Stimulated activated effector memory CD8-positive, alpha-beta T cell treated with anti-CD3 and anti-CD28 coated beads, Interleukin-12 subunit alpha, Interleukin-12 subunit beta, amount 100 ng/mL, for 72 hours (primary cell): ENCODE measurements at places on chromosomes 4 and X.

DNA sequence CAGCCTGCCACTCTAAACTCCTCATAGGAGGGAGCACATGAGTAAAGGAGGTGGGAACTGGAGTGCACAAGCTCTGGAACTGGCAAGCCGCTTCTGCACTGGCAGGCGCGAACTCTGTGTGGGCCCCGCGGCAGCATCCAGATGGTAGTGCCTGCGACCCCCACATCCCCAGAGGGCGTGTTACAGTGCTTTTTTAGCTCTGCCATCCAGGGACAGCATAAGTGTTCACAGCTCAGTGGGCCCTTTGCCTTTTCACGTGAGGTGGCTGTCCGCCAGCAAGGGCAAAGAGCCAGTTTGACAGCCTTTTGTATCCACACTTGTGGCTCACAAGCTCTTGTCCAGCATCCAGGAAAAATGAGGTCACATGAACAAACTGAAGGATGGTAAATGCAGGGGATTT is 581.6 kb upstream of the DIAPH2 start:
- DNase-seq: no peak

GRCh38 chr4:140185412-140186081 is 31.6 kb upstream of the MAML3 start:
- DNase-seq: no peak

DNA sequence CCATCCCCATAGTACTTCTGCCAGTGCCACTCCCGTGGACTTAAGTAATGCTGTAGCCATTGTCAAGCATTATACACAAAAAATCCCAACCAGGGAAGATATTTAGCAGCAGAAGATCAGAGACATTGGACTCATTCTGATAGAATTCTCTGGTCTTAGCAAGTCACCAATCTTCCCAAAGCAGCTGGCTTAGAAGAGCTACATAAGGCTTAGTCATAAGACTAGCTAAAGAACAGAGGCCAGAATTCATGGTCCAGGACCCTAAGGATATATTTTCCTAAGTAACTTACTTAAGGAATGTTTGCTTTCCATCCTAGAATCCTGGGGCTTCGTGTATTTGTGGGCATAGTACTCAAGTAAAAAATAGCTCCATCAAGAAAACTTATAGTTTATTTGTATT is 100.3 kb upstream of the SLIT2 start:
- DNase-seq: no peak

GRCh38 chrX:111262086-111262485 is 8.2 kb downstream of the CAPN6 start:
- DNase-seq: no peak

- DNase-seq: no peak
These were observed 44.5 kb downstream of the SHROOM4 start for GRCh38 chrX:50769389-50770063.

DNA sequence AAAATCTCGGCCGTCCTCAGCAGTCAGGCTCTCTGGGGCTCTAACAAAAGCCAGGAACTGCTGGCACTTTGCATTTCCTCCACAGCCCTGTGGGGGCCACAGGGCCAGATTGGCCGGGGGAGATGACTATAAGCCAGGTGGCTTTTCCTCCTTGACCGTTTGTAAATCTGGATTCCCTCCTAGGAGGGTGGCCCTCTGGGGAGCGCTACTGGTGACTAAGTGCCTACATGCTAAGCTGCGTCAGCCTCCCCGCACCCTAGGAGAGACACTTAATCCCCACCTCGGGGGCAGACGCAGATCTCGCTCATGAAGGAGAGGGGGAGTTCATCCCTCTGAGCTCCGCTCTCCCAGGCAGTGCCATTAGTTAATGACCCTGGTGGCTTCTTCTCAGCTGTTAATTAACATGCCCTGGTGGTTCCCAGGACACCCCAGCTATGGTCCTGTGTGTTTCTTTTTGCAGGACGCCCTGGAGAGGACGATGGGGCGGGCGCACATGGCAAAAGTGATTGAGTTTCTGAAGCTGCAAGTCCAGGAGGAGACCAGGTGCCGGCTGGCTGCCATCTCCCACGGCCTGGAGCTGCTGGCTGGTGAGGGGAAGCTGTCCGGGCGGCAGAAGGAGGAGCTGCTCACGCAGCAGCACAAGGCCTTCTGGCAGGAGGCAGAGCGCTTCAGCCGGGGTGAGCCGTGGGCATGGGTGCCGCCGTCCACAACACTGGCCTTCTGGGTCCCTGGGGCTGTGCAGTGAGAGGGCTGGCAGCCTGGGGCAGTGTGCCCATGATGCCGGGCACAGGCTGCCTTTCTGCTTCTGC is 41.6 kb downstream of the EVC start:
- DNase-seq: no peak

DNA sequence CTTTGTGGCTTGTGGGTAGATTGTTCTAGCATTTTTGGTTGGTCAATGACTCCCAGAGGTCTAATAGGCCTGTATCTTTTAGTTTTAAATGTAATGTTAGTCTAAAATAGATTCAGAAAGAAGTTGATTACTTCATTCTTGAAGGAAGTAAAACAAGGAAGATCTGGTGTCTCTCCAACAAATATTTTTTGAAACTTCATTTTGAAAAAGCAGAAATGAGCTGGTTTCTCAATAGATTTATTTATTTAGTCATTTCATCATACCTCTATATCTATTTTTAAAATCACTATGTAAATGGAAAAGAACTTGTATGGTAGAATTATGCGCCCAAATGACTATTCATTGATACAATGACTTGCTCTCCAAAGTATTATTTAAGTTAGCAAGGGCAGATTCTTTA is 7.2 kb downstream of the HTR2C start:
- no peak for DNase-seq
